ENCODE measurements at places on chromosomes 13 and 19.

- DNase-seq, result no peak
Observed at GRCh38 chr13:23384111-23384510, 49.4 kb downstream of the SACS start.

DNA sequence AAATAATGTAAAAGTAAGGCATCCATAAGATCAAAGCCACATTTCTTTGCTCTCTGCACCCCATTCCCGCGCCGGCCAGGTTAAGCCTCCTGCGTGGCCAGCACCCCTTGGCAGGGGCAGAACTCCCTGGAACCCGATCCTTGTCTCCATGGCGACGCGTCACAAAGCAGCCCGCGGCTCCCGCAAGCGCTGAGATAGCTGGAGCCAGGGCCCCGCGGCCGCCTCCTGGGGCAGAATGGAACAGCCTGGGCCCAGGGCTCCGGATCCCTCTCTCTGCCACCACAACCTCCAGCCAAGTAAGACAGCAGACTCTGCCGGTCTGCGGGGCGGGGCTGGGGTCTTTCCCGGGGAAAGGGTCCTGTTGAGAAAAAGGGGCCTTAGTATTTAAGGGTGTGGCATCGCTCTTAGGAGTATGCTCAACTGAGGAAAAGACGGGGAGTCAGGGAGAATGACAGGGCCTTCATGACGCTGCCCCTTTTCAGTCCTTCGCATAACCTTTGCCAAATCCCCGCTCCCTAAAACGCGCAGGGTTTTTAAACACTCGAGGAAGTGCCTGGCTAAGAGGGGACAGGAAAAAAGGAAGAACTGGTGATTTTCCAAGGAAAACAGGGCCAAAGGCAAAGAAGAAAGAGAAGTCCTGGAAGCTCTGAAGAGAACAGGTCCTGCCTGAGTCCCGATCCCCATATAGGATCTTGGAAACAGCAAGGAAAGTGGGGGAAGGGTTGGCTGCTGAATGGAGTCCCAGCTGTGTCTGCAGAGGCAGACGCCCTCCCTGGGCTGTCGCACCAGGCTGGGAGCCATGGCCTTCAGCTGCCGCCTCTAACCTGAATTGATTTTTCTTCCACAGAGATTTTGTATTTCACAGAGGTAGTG, at the start of gene TEX26:
TSS of gene TEX26 (plus strand) at position 176 of the 873 bp plus-strand sequence. CDS start at position 236, 60 bp downstream.
- DNase-seq, result no peak

DNA sequence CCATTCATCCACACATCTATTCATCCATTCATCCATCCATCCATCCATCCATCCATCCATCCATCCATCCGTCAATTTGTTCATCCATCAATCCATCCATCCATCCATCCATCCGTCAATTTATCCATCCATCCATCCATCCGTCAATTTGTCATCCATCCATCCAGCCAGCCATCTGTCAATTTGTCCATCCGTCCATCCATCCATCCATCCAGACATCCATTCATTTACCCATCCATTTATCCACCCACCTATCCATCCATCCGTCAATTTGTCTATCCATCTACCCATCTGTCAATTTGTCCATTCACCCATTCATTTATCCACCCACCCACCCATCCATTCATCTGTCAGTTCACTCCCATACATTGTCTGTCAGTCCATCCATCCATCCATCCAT, 209.5 kb upstream of the ZNF536 start:
- DNase-seq, result no peak

- DNase-seq, result no peak
Observed at GRCh38 chr19:41392775-41393174, 4.4 kb downstream of the EXOSC5 start.

GRCh38 chr13:26300140-26300539, 46.2 kb downstream of the CDK8 start:
- no peak for DNase-seq

DNA sequence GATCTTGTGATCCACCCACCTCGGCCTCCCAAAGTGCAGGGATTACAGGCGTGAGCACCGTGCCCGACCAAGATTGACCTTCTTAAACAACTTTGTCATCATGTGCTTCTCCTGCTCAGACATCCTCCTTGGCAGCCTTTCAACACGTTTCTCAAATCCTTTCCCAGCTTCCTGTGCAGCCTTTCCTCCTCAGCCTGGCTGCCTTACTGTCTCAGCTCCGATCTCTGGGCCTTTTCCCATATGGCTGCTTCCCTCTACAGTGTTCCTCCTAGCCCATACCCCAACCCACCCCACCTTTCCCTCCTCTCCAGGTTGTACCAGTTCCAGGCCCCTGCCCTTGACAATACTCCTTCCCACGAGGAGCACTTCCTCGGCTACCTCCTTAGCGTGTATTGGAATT, 7.2 kb downstream of the PHF11 start:
- DNase-seq, result no peak

Data from NCI-H345 (cell line).